Putamen (tissue), 1 donor: ENCODE measurements at places on chromosomes 7 and 10.

DNA sequence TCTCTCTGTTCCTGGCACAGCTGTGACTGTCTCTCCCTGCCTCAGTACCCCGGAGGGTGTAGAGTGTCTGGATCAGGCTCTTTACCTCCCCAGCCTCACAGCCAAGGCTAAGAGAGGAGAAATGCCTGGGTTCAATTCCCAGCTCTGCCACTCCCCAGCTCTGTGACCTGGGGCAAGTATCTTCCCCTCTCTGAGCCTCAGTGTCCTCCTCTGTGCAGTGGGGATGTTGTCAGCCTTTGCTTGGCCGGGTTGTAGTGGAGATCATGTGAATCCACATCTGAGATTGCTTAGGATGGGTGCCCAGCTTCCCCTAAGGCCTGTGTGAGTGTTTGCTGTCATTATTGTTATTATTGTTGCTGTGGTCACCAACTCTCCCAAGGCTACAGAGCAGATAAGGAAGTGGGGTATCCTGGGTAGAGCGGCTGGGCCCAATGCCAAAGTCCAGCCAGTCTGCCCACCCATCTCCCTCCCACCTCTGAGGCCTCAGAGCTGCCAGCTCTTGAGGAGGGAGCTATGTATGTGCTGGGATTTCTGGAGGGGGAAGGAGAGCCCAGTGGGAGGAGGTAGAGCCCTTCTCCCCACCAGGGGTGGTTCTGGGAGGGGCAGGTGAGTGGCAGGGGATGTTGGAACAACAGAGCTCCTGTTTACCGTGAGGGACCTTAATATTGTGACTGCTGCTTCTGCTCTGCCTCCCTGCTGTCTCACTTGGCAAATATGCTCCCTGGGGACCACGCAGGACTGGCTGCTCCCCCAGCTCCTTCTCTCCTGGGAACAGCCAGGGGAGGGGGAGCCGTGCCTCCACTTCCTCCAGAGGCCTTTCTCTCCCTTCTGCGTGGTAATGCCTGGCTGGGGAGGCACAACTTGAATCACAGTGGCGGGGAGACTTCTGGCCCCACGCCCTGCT is 170.5 kb downstream of the RPS24 start:
- no peak for DNase-seq

- no peak for DNase-seq
These were observed 61.9 kb downstream of the KLHDC10 start for GRCh38 chr7:130131964-130132875.

GRCh38 chr7:105673367-105674084 is 92.2 kb upstream of the EFCAB10 start:
- no peak for DNase-seq

DNA sequence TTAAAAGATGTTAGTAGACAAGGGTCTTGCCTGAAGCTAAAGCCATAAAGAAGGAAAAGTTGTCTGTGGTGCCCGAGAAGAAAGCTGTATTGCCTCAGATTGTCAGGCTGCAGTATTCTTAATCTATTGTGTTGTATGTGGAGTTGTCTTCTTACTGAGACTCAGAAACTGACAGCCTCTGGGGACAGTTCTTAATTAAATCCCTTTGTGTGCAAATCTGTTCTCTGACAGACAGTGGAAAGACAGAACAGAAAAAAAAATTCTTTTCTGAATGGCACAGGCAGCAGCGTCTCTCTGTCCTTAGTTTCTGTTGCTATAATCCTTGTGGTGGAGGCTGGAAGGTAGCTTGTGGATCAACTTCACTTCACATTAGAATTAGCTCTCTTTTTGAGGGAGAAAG is 16.8 kb downstream of the VWC2 start:
- no peak for DNase-seq

DNA sequence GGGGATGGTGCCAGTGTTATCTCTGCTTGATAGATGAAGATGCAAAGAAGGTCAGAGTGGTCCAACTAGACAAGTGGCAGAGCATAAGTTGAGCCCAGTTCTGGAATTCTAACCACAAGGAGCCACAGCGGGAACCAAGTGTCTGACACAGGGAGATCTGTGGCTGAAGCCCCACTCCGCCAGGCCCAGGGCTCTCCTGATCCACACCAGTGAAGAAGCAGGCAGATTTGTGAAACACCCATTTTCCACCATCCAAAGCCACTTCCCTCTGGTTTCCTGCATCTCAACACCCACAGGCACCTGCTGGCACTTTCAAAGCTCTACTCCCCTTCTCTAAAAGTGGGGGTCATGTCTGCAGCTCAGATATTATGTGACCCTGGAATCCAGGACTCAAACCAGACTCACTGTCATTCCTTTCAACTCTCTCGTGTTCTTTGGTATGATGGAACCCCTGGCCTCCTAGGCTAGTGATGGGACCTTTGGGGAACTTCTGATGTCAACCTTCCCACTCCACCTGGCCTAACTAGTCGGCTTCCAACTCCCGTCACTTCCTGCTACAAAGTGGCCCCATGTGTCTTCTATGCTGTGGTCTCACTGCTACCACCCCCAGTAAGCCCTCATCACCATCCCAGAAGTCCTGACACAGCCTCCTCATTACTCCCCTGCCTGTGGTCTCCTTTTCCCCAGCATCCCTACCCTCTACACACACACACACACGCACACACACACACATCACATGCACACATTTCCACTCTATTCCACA is 177.6 kb downstream of the GRID1 start:
- DNase-seq: no peak

DNA sequence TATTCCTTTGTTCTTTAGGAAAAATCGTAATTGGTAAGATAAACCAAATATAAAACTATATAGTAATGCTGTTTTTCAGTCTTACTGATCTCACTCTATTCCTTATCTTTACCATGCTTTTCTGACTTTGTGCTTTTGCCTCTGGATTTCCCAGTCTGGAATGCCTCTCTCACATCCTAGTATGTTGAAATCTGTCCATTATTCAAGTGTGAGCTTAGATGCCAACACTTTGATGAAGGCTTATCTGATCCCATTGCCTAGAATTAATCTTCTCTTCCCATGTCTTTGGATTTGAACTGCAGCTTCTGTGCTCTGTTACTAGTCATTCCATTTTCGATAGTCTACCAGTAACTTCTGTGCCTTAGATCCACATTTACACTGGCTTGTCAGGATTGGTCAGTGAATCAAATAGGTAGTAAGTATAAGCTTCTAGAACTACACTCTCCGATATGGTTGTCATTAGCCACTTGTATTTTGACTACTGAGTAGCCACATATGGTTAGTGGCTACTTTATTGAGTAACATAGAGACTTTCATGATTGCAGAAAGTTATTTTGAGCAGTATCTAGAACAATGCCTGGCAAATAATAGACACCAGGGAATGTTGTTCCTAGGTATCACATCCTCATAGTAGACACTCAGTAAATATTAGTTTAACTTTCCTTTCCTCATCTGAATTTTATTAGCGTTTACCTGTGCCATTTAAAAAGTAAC is 92.9 kb downstream of the BMPR1A start:
- no peak for DNase-seq

GRCh38 chr10:36771725-36772124 is 353.7 kb upstream of the ANKRD30A start:
- DNase-seq: no peak

GRCh38 chr10:49602380-49603023 is 7.6 kb upstream of the SLC18A3 start:
- no peak for DNase-seq

DNA sequence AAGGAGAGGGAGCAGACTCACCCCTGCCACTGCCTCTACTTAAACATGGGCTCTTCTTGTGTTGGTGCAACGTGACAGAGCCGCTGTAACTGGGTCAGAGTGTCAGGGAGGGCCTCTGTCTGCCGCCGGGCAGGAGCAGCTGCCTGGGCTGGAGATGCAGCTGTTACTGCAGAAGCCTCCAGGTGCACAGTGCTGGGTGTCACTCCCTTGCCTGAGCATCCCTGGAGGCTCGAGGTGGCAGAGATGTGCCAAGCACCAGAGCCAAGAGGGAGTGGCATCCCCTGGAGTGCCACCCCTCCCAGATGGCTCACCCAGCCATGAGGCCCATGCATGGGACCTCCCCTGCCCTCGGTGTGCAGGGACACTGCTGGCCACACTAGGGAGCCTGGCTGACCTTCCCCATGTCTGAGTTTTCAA is 145.7 kb downstream of the PRPF18 start:
- DNase-seq: no peak

GRCh38 chr10:11304906-11305585 is 287.4 kb downstream of the CELF2 start:
- no peak for DNase-seq

GRCh38 chr7:117281562-117281961 is 41.3 kb downstream of the WNT2 start:
- DNase-seq: no peak

DNA sequence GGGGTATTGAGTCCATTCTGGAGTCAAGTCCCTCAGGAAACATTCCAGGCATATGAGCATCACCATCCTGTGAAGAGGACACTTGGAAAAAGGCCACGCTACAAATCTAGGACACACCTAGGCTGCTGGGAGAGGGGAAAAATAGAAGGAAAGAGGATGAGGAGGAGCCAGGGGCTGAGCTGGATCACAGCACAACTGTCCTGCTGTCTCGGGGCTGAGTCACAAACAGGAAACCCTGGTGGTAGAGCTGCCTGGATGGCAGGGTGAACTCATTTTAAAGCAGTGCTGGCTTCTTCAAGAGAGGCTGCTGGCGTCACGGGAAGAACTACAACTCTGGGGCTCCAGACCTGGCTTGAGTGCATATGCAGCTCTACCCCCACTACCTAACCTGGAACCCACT is 151.5 kb downstream of the RNF216 start:
- no peak for DNase-seq

GRCh38 chr7:138388673-138389491 is 71.2 kb upstream of the TRIM24 start:
- no peak for DNase-seq

DNA sequence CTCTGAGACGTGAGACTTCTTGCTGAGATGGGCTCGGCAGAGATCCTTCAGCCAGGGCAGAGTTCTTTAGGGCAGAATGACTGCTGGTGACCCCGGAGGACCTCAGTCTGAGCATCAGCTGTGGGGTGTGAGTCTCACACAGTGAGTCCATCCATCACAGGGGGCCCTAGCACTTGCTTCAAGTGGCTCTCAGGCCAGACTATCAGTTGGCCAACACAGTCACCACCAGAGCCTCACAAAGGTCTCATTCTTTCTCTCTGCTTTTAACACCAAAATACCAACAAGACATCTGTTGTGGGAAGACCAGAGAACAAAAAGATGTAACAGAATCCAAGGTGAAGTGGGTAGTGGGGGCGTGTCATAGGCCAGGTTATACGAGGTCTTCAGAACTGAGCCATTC is 345.6 kb upstream of the NRP1 start:
- no peak for DNase-seq

GRCh38 chr7:96973986-96974385 is 31.4 kb upstream of the DLX6 start:
- DNase-seq: no peak

DNA sequence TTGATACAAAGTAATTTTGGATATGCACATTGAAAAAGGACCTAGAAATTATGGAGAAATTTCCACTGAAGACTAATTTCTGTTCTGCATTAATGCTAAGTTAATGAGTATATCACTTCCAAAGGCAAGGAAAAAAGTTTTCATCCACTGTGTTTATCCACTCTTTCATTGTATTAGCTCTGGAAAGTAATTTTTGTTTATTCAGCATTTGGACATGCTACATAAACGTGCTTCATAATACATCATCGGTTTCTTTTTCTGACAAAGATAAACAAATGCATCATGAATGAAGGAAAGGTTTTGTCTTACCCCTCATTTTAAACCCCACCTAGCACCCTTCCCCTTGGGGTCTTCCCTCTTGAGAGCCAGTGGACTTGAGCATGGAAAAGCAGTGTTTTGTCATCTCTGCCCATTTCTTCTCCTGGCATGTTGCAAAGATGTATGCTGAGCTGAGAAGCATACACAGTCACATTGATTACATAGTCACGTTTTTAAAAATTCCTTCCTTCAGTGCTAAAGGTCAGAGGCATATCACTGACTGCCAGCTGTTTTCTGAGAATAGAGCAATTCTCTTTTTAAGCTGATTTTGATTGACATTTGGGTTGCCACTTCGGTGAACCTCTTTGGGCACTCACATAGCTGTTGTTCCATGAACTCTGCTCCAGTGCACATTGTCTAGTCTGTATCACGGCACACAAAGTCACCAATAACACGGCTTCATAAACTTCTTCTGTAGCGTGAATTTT is 65.9 kb upstream of the C7orf33 start:
- DNase-seq: no peak

DNA sequence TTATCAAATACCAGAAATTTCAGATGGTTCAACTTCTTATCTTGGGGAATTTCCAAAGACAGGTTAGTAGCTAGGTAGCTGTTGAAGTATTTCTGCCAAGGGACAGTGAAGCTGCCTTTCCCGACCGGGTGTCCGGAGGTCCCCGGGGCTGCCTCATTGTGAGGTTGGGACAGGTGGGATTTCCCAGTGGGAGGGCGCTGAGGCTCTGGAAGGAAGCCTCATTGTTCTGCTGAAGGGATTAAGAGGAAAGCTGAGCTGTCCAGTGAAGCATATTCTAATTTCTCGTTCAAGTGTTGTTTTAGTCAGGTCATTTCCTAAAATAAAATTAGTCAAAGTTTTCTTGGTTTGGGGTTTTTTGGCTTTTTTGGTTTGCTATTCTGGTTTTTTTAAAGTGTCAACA is 244.2 kb downstream of the MGMT start:
- no peak for DNase-seq

GRCh38 chr7:117084286-117084685 is 131.0 kb downstream of the ST7 start:
- no peak for DNase-seq

- DNase-seq: no peak
These were observed 55.7 kb downstream of the NOD1 start for GRCh38 chr7:30422922-30423321.

- DNase-seq: no peak
These were observed 179.8 kb downstream of the WNT2 start for GRCh38 chr7:117143066-117143465.

GRCh38 chr10:128051548-128051947 is 74.7 kb downstream of the MKI67 start:
- no peak for DNase-seq

GRCh38 chr10:43822631-43823580 is 174.2 kb upstream of the ZNF32 start:
- DNase-seq: no peak

DNA sequence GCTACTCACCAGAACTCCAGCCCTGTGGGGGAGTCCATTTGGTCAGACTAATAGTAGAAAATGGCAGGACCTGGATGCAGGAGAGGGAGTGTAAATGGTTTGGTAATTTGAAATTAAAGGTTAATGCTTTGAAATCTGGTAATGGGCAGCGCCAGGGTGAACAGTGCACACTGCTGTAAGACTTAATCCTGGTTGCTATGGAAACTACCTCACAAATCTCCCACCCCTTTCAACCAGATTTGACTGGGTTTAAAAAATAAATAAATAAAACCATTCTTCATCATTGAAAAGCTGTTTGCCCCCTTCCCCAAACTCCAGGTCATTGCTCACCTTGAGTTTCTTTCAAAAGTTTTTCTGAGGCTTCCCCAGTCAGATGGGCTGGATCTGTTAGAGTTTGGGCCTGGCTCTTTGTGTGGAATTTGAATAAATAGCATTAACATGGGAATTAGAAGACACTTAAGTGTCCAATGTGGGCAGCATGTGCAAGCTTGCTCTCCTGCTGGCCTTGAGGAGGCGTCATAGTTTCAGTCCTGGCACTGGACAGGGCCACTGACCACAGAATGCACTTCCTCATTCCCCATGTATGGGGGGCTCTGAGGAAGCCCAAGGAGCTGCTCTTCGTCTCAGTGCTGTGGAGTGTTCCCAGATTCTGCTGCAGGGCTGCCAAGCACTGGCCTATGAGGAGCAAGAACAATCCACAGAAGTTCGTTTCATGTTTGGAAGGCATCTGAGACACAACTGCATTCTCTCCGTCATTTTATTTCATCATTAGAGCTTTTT is 90.7 kb downstream of the LRRC4 start:
- no peak for DNase-seq
